MM.1S (cell line): ENCODE measurements at places on chromosomes 16 and 17.

GRCh38 chr16:68397710-68398201 lies 50.6 kb downstream of the SMPD3 start:
- DNase-seq = no peak

DNA sequence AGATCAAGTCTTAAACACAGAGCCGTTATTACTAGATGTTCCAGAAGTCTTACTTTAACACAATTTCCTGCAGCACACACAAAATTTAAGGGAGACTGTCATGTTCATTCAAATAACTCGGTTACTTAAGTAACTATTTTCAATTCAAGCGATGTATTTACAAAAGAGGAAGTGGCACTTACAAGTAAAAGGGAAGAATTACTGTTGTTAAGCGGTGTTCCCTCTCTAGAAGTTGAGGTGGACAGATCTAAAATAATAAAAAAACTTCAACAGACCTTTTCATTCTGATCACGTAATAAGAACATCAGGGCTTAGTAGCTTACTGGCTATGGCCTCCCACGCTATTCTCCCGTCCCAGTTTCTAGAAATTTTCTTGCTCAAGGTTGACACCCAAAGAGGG lies 26.2 kb upstream of the TXNDC11 start:
- peak; percentile 12 for DNase-seq

DNA sequence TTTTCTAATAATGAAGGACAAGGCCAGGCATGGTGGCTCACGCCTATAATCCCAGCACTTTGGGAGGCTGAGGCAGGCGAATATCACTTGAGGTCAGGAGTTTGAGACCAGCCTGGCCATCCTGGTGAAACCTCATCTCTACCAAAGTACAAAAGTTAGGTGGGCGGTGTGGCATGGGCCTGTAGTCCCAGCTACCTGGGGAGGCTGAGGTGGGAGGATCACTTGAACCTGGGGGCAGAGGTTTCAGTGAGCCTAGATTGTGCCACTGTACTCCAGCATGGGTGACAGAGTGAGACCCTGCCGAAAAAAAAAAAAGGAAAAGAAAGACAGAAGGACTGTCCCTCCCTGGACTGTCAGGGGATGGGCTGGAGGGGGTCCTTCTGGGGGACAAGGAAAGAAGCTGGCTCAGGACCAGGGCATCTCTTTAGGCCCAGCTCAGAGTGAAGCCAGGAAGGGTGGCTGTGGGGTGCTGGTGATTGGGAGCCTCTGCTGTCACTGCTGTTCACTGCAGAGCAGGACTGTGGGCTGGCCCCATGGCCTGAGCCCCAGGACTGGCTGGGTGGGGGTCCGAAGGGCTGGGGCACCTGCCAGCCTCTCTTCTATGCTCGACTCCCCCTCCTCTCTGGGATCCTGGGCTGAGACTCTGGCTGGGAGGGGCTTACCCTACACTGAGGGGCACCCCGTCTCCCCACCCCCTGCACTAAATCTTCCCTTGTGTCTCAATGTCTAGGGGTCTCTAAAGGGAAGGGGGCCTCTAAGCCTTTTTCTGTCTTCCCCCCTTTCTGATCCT lies 909 bp upstream of the ARHGAP23 start:
- no peak for DNase-seq

GRCh38 chr17:15890279-15890892 lies 54.5 kb upstream of the ADORA2B start:
- DNase-seq = no peak

DNA sequence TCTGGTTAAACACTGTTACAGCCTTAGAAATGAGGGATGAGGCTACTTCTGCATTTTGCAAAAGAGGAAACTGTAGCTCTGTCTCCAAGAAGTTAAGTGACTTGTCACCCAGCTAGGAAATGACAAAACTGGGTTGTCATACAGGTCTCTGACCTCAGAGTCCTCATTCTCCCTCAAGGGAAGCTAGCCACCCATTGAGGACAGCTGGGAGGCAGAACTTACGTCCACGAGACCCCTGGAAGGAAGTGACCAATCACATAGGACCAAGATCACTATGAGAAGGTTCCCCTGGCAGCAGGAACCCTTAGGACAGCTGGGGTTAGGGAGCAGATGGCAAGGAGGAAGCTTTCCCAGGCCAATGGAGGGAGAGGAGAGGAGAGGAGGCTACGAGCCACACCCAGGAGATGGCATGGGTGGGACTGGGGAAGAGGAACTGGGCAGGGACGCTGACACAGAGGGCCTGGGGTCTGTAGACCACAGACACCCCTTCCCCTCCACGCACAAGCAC lies 11.2 kb downstream of the METTL22 start:
- no peak for DNase-seq

DNA sequence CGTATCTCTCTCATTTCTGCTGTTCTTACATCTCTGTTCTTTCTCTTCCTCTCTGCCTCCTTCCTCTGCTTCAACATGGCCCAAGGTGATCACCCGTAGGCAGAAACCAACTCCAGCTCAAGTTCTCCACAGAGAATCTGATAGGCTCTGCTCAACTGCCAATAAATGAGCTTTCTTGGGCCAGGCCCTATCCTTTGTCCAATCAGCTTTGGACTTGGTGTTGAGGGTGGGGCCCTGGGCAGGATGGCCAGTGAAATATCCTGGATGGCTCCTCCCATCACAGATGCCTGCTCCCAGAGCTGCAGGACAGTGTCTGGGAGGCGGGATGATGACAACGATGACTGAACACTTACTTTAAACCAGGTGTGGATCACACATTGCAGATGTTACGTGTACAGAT lies 17.4 kb upstream of the BRD7 start:
- DNase-seq = no peak

DNA sequence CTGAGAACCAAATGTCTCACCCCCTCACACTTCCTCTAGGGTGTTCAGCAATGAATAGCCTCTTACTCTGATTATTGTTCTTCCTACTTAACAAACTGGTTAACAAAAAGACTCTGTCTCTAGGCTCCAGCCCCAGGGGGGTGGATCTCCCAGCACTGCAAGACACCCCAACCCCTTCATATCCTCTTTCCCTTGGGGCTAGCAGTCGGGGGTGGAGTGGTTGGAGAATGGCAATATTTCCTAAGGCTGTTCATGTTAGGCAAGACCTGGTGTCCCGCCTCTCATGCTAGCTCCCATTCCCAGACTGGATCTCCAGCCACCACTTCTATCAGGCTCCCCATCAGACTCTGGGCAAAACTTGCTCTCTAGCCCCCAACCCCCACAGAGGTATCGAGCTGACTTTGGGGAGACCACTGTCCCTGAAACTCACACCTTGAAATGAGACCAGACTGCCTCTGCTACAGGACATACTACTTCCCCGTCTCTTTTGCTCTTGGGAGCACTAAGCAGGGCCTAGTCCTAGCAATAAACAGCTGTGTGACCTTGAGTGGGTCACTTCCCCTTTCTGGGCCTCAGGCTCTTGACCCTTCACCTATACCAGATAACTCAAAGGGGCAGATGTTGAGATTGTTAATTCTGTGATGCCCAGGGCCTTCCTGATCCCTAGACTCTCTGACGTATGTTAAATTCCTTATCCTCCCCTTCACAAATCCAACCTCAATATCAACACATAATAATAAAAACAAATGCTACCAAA lies 2.4 kb downstream of the SLC25A35 start:
- DNase-seq = no peak

GRCh38 chr16:31496670-31497069 lies 11.5 kb downstream of the RUSF1 start:
- no peak for DNase-seq

DNA sequence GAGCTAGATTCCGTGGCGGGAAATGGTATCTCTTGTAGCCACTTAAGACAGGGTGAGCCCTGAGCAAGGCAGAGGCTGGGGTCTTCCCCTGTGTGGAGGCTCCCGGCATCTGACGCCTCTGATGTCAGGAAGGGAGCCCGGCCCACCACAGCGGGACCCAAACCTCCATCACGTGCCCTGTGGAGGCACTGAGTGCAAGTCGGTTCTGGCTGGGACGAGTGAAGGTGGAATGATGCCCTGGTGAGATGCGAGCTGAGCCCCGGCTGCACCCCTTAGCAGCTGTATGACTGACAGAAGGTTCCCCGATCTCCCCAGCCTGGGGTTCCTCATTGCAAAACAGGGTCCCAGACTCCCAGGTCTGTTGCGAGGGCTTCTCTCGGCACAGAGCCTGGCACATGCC lies 187.4 kb upstream of the TNRC6C start:
- DNase-seq = no peak

GRCh38 chr16:35562471-35562870 lies 2103.1 kb downstream of the TP53TG3F start:
- peak; percentile 7 for DNase-seq
